ENCODE measurements at places on chromosomes 11 and 22.

DNA sequence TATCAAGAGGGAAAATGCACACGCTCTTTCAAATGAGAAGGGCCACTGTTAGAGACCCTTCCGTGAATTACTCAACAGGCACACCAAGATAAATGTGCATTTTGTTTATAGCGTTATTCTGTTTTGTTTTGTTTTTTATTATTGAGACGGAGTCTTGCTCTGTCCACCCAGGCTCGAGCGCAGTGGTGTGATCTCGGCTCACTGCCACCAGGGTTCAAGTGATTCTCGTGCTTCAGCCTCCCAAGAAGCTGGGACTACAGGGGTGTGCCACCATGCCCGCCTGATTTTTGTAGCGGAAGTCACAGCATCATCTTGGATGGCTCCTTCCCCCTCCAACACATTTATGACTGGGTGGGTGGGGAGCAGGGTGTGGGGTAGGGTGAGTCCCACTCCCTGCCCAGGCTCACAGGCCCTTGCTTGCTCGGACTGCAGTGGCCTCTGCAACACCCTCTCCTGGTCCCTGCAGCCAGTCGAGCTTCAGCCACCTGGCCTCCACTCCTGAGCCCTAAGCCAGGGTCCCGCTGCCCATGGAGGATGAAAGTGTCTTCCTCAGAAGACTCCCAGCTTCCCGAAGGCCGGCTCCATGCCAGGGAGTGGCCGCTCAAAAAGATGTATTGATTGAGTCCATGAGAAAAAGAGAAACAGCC, 68.0 kb downstream of the RTL6 start:
- DNase-seq, result no peak

DNA sequence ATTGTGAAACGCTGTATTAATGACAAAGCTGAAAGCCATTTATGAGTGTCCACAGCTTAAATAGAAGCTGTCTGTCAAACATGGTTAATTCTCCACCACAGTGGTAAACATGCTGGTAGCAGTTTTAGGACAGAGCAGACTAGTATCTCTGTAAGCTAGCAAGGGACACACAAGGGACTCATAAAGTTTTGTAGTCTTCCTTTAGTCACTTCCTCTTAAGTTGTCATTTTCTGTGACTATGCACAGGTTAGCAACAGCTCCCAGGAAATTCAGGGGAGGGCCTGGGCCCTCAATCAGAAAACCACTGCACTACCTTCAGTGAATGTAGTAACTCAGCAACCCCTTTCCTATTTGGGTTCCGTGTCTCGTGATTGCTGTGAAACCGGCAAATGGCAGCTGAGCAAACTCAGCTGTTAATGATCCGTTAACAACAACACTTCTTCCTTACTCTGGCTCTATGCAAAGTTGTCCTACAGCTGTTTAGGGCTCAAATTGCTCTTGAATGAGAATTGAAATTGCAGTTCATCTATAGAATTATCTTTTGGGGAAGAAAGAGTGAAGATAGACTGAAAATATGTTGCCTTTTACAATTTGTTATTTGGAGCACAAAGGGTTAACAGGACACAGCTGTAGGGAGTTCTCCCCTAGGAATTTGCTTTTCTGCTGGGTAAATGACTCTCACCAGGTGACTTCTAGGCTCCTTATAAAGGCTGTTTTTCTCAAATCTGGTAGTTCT, at the start of gene MMP26:
Gene MMP26, plus strand, starts transcription at position 731 of the 736 bp plus-strand sequence.
- no peak for DNase-seq

DNA sequence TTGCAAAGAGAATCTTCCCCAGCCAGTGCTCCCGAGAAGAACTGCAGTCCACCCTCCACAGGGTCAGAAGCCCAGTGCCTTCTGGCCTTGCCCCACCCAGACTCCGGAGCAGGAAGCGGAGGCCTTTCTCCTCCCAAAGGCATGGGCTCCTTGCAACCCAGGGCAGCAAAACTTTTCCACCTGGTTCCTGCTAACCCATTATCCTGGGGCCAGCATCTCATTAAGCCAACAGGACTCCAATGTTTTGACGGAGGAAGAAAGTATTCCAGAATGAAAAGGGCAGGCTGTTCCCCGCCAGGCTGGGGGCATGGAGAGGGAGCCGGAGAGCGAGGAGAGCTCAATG, 88.1 kb downstream of the RTL6 start:
- no peak for DNase-seq

DNA sequence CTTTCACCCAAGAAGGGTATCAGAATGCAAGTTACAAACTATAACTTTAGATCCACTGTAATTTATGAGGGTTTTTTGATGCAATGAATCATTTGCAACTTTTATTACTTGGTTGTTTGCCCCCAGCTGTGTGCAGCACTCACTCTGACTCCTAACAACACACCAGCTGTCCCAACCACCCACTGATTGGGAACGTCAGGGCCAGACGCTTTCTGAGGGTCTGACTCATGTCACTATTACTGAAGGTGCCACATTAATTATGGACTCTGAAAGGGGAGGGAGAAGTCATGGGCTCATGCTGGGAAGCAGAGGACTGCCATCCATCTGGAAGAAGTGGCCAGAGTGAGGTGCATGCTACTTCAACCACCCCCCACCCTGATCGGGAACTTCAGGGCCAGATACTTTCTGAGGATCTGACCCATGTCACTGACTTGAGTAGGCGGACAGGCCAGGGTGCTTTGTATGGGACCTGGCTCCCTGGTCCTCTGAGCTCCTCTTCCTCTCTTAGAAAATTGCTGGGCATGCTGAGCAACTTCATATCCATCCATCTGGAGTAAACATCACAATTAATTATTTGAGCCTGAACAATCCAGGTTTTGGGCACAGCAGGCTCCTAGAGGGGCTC, 44.9 kb upstream of the DRD2 start:
- DNase-seq, result no peak

GRCh38 chr11:118448294-118448693, 12.0 kb downstream of the KMT2A start:
- DNase-seq, result no peak

GRCh38 chr11:11758603-11759196, 83.1 kb upstream of the USP47 start:
- no peak for DNase-seq

DNA sequence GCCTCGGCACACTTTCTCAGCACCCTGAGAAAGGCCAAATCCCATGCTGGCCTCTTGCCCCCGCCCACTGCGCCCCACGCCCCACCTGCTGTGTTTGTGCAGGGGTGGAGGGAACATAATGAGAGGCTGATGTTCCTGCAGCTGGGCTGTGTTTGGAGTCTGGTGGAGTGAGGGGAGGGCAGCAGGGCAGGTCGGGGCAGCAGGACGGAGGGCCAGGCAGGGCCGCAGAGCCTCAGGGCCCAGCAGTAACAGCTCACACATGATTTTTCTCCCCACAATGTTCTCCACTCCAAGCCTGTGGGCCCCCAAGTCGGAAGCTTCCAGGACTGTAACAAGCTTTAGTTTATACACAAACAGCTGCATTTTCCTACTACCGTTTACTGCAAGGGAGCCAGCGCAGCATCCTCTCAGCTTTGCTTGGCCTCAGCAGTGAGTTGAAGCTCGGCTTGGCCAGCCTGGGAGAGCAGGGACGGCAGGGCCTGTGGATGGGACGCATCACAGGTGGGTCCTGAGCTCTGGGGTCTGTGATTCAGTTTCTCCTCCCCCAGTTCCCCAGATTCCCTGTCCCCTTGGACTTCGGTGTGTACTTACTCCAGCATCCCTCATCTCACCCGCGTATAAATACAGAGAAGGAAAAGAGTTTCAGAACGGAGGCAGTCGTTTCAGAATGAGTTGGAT, 51.0 kb downstream of the RPUSD4 start:
- DNase-seq, result no peak

DNA sequence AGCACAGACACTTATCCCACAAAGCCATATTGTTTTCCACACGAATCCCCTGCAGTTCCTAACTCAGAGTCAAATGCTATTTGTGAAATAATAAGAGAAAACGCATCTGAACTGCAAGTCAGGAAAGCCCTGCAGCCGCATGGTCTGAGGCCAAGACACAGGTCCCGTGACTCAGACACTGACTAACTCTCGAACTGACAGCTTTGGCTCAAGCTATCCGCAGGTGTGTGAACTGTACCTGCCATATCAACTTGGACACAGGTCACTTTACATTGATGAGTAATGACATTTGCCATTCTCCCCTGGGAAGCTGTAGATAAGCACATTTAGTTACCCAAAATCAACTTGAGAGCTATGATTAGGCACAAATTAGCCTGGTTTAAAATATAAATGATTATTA, 34.9 kb upstream of the NFRKB start:
- DNase-seq, result no peak

DNA sequence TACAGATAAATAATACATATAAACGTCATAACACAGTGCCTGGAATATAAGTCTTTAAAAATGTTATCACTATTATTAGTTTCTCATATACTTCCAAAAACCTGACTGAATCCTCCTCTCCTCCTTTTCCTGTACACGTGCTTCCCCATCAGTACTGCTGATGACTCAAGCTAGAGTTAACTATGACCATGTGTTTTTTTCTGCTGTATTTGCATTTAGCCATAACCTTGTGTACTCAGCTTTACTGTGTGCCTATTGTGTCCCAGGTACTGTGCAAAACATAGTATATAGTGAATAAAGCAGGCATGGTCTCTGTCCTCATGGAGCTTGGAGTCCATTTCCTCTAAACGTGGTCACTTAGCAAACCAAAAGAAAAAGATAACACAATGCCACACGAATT, 56.5 kb upstream of the ARHGAP32 start:
- DNase-seq, result no peak

- DNase-seq, result no peak
Observed at GRCh38 chr11:2655834-2656622, 43.8 kb downstream of the KCNQ1OT1 start.

DNA sequence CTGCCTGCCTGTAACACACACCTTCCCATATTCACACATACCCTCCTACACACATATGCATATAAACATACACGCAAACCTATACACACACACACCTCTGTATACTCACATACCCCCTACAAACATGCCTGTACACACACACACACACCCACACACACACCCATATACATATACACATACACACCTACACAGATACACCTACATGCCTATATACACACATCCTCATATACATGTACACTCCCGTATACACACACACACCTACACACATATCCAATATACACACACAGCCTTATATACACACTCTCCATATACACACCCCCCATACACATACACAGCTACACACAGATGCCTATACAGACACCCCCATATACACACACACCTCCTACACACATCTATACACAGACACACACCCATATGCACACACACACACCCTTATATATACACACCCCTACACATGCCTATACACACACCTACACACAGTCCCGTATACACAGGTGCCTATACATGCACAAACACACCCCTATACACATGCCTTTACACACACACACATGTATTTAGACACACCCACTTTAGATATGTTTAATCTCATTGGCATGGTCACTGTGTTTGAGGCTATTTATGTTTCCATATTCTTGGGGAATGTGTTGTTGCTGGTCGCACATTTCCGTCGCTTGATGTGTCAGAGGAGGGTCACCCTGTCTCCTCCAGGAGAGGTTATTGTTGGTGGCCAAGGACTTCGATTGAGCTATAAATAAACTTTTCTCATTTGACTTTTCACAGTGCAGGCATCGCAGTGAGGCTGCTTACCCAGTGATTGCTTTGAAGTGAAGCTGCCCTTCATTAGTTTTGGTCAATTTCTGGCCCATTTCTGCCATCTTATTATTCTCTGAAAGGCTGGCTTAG, 243.3 kb downstream of the TBC1D22A start:
- no peak for DNase-seq

GRCh38 chr11:10109806-10110205, 184.2 kb downstream of the SBF2 start:
- no peak for DNase-seq

DNA sequence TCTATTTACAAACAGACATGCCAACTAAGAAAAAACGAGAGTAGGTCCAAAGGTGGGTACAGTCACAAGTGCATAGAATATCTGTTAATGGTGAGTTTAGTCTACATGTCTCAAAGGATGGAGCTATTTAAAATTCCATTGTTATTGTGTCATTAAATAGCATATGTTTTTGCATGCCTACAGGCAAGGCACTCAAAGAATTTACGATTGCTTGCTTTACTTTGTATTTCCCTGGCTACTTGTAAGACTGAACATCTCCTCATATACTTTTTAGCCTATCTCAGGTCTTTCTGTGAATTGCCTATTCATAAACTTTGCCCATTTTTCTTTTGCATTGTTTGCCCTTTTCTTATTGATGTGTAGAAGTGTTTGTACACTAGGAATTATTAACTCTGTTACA, 39.7 kb downstream of the DEUP1 start:
- DNase-seq, result no peak

DNA sequence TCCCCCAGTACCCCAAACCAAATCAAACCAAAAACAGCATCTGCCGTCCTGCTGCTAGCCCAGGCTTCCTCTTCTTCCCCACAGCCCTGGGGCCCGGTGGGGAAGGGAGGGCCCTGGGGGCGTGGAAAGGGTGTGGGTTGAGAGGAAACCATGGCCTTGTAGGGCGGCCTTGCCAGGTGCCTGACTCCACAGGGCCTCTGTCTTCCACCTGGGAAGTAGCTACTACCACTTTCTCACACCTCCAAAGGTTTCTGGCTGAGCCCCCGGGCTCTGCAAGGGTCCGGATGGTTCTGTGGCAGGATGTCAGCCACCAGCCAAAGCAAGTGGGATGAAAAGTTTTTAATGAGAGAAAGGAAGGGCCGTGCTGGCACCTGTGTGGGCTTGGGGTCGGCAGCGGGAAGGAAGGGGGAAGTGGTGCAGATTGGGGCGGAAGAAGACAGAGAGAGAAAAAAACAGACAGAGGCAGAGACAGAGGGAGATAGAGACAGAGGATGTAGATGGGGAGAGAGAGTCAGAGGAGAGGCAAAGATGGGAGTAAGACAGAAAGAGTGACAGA, 10.5 kb downstream of the TPST2 start:
- no peak for DNase-seq

- DNase-seq, result peak; percentile 25
Observed at GRCh38 chr11:63635762-63636465, 21.7 kb upstream of the PLAAT3 start.
